ENCODE measurements at places on chromosomes 1 and 21. TPM values are rescaled to one million over a fixed set of nuclear protein-coding genes. Genes with fewer than 3 reads are reported as not detected.

GRCh38 chr1:151325231-151325630 is 2.0 kb downstream of the PI4KB start:
- H3K4me3 ChIP-seq: peak overlapping the region; percentile 88
- peaks cover 8% of the 10 kb centered on the region for H3K36me3 ChIP-seq
- no peaks in the 10 kb centered on the region for H3K27me3 ChIP-seq
- H3K27ac ChIP-seq: no peak overlapping the region

The NMNAT2 gene
- 11.5 TPM for total RNA-seq

DNA sequence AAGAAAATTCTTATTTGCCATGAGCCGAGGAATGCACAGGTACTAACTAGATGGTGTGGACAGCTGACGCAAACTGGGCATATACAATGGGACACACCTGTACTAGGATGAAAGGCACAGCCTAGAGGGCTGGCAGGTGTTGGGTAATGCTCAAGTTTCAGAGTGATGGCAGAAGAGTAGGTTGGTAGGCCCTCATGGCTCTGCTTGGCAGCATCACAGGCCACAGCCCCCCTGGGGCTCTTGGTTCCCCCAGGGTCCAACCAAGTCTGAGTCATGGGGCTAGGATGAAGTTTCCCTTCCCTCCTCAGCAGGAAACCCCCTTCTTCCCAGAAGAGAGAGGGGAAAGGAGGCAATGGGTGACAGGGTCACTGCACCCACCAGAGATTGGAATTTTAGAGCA is 35.2 kb downstream of the SPEN start:
- H3K4me1 ChIP-seq: no peaks in the 10 kb centered on the region
- no peak for DNase-seq
- H3K36me3 ChIP-seq: peaks cover 2% of the 10 kb centered on the region
- H3K4me3 ChIP-seq: no peak overlapping the region
- no peak overlapping the region for H3K27ac ChIP-seq

DNA sequence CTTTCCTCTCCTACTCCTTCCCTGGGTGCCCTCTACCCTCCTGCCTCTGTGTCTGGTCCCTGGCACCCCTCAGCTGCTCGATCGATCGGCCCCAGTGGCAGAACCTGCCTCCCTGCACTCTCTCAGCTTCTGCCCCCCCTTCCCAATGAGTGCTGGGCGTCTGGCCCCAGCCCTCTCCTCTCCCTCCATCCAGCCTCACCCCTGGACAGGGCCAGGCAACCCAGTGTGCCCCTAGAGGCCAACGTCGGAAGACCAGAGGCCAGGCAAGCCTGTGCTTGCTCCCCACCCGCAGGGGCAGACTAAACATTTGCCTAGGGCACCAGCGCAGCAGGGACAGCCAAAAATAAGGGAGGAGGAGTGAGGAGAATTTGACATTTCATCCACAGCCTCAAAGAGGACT is 43.5 kb downstream of the LGR6 start:
- no peak overlapping the region for H3K27ac ChIP-seq
- DNase-seq: peak; percentile 93
- no peaks in the 10 kb centered on the region for H3K36me3 ChIP-seq
- peaks cover 3% of the 10 kb centered on the region for H3K4me1 ChIP-seq

DNA sequence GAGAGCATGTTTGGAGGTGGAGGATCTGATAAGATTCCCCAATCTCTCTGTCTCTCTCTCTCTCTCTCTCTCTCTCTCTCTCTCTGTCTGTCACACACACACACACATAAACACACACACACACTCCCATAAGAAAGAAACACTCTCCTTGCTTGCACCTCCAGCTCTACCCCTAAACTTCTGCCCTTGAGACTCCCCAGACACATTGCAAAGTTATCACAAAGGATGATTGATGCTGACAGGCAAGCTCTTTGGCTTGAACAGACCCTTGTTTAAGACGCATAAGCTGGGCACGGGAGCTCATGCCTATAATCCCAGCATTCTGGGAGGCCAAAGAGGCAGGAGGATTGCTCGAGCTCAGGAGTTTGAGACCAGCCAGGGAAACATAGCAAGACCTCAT is 78.2 kb downstream of the NAV1 start:
- no peak overlapping the region for H3K4me3 ChIP-seq
- DNase-seq: no peak
- H3K27ac ChIP-seq: no peak overlapping the region
- H3K4me1 ChIP-seq: peaks cover 4% of the 10 kb centered on the region

The SIM2 gene
- not detected for total RNA-seq

DNA sequence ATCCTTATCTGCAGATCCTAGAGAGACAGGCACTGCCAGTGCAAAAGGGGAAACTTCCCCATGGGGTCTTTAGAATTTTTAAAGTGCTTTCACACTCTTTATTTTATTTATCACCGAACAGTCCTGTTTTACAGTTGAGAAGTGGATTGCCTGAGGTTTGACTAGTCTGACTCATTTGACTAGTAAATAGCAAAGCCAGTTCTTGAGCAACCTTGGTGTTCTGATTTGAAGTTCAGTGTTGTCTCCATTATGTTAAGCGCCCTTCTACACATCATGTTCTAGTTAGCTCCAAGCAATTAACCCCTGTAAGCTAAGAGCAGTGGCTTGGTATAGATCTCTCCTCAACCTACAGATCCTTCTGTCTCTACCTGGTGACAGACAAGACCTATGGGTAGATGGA is 262.9 kb downstream of the CACNA1E start:
- no peaks in the 10 kb centered on the region for H3K36me3 ChIP-seq
- no peaks in the 10 kb centered on the region for H3K4me1 ChIP-seq
- no peak overlapping the region for H3K4me3 ChIP-seq
- no peak overlapping the region for H3K27ac ChIP-seq
- no peak for DNase-seq

DNA sequence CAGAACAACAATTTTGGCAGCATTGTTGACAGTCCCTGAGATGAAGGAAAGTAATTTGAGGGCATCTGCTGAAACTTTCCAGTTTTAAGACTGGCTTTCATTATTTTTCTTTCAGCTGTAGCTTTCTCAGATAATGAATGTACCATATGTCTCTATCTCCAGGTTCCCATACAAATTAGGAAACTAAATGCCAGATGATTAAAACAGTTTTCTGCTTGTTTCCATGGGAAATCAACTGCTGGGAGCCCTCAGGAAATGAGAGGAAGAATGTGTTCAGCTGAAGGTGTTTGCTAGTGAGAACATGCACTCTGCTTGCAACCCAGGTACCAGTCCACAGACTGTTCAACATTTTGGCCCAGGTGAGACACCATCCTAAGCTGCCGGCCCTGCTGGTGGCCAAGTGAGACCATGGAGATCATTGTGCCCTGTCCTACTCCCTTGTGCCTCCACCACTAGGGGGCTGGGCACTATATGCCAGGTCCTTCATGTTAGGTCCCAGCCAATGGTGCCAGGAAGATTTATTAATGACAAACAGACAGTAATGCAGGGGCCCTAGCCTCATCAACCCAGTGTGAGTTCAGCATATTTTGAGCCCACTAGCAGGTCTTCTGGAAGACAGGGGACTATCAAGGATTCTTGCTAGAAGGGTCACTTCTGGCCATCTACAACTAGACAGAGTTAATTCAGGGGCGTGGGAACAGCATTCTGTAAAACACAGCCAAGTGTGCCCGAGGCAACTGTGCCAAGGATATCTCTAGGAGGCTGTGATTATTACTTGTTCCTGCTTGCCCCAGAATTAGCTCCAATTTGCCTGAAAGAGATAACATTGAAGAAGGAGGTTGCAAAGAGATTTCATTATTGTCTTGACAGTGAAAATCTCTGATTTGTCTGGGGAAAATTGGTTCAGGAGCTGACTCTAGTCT is 17.0 kb upstream of the LRRC8C start:
- no peak overlapping the region for H3K4me3 ChIP-seq
- peaks cover 12% of the 10 kb centered on the region for H3K36me3 ChIP-seq
- DNase-seq: peak; percentile 35
- no peaks in the 10 kb centered on the region for H3K4me1 ChIP-seq
- no peaks in the 10 kb centered on the region for H3K27me3 ChIP-seq
- H3K27ac ChIP-seq: no peak overlapping the region

The FYB2 gene
- 0.33 TPM for total RNA-seq

Data from H9 (cell line).